Vagina (tissue), 2 donors: ENCODE measurements at places on chromosomes 2 and 18. TPM values are rescaled to one million over a fixed set of nuclear protein-coding genes. Genes with fewer than 3 reads are reported as not detected.

FAP gene
- total RNA-seq: 4.2 TPM

SERPINB12 gene
- 20.1 TPM for total RNA-seq

PLEK gene
- 4.4 TPM for total RNA-seq

SMAD4 gene
- 75.1 TPM for total RNA-seq

HOXD12 gene
- total RNA-seq: 1.7 TPM

GRCh38 chr2:227241005-227241404 is 76.6 kb downstream of the COL4A3 start:
- DNase-seq: no peak

- DNase-seq: no peak
Measured at GRCh38 chr2:100235581-100235980, 86.7 kb downstream of the LONRF2 start.

- no peak for DNase-seq
Measured at GRCh38 chr2:58427572-58428095, 186.5 kb upstream of the FANCL start.

- no peak for DNase-seq
Measured at GRCh38 chr2:240628507-240628807, 3.2 kb downstream of the GPR35 start.

CYTIP gene
- total RNA-seq: 12.5 TPM

- DNase-seq: no peak
Measured at GRCh38 chr2:74174909-74175308, 3.8 kb downstream of the MOB1A start.

ZNF24 gene
- 24.8 TPM for total RNA-seq

DNA sequence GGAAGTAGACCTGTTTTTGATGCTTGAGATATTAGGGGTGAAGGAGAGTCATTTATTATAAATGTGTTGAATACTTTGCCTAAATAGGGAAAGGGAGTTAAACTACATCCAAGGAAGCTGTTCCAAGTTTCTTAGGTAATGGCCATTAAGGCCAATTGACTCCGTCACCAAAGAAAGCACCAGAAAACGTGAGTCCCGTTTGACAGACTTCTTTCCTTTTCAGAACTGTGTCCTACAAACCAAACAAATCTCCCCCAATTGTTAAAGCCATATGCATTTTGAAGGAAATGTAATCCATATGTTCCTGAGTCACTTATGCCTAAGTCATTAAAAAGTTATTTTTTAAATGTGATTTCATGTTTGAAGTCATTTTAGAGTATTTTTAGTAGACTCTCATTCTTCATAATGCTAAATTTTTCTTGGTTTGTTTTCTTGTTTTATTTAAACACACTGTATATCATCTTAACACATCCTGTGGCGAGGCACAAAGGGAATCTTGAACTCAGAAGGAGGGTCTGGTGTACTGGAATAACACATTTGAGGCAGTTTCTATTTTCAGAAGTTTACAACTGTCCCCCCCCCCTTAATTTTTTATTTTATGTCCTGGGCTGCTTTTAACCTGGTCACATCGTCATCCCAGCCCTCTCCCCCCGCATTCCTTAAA is 133.7 kb downstream of the RHBDD1 start:
- DNase-seq: no peak

C2orf80 gene
- not detected for total RNA-seq

EHD3 gene
- 10.3 TPM for total RNA-seq

ONECUT2 gene
- total RNA-seq: not detected

LIMS2 gene
- 44.2 TPM for total RNA-seq

- no peak for DNase-seq
Measured at GRCh38 chr2:143088388-143088787, 40.8 kb upstream of the ARHGAP15 start.

GRCh38 chr18:77054606-77055428 is 77.8 kb downstream of the MBP start:
- no peak for DNase-seq

- DNase-seq: no peak
Measured at GRCh38 chr18:34322365-34323289, 97.9 kb upstream of the NOL4 start.

EVX2 gene
- total RNA-seq: 0.98 TPM

- no peak for DNase-seq
Measured at GRCh38 chr18:8176109-8176508, 433.1 kb upstream of the RAB12 start.

DNA sequence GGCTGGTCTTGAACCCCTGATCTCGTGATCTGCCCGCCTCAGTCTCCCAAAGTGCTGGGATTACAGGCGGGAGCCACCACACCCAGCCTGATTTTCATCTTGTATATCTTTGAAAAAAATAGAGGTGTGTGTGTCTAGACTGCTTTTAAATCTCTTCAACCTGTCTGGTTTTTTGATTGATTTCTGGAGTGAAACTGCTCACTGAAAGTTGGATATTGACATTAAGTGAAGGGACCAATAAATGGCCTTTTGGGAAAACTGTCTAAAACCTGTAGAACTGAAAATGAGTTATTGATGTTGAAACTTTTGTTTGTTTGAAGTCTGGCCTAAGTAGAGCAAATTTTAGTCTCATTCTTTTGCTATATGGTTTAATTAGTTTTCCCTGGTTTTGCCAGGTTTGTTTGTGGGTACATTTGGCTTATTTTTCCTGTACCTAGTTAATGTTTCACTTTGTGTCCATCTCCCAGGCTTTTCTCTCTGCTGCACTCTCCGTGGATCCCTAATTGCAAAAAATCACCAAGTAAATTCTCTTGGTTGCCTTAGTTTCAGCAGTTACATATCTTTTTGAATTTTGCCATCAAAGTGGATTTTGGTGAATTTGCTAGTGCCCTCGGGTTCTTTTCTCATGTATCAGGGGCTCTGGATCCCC is 144.3 kb downstream of the MAP4K4 start:
- no peak for DNase-seq

DNA sequence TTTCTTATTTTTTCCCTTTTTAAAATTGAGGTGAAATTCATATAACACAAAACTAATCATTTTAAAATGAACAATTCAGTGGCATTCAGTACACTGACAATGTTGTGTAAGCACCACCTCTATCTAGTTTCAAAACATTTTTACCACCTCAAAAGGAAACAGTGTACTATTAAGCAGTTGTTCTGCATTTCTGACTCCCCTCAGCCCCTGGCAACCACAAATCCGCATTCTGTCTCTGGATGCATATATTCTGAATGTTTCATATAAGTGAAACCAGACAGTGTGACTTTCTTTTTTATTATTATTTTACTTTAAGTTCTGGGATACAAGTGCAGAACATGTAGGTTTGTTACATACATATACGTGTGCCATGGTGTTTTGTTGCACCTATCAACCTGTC is 19.2 kb upstream of the TANK start:
- no peak for DNase-seq

TUBA4B gene
- total RNA-seq: not detected

- DNase-seq: no peak
Measured at GRCh38 chr2:204074456-204074855, 137.9 kb downstream of the ICOS start.

DNA sequence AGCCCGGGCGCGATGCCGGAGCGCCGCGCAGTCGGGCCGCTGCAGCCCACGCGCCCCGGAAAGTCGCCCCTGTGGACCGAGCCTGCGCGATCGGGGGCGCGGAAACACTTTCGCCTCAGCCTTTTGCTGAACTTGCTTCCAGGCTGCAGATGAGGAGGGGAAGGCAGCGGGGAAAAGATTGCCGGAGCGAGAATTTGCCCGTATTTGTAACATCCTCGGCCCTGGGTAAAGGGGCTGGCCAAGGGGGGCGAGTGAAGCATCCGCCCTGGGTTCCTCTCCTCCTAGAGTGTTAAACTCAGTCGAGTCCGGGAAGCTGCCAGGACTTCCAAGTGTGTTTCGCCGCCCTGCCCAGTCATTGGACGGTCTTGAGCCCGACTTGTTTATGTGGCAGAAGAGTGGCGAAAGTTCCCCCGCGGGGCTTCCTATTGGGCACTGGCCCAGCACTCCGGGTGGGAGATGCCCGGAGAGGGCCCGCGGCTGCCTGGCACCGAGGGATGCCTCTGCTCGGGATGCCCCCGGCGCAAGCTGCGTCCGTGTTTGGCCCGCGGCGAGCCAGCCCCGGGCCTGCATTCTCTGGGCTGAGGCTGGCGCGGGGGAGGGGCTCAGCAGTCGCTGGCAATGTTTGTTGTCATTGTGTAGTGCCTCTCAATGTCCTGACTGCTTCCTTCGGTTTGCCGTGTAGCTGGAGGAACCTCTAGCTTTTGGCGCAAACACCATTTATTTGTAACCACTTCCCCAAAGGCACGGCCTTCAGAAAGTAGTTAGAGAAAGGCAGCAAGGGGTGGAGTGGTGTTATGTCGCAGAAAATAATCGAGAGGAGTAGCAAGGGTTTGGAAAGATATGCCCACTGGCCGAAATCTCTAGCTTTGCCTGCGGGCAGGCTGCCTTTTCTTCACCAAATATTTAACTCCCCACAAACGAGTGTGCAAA is 1.1 kb downstream of the CYBRD1 start:
- DNase-seq: peak; percentile 94

DNA sequence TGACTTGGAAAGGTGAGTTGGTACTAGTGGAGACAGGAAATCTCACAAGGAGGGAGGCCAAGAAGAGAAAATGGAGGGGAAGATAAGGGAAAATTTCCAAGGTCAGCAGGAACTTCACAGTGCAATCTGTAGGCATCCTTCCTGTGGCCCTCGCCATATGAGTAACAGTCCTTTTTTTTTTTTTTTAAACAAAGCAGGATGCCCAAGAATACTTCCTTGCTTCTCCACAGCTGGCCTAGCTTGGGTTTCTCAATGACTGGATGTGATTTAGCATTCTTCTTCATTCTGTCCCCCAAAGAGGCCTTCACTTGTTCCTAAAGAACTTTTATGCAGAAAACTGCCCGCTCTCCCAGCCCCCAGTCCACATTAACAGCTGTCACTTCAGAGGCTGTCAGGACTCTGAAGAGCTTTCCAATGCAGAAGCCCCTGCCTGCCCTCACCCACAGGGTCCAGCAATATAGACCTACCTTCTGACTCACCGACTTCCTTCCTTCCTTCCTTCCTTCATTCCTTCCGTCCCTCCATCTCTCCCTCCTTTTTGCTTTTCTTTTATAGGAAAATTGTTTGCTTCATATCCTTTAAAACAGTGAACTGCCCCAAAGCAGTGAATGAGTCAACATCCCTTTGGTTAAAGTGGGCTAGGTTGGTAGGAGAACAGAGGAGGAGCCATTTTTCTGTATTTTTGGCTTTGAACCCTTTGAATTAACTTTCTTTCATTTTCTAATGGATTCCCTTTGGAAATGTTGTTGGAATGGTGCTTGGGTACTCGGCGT is 172.0 kb downstream of the MGAT5 start:
- no peak for DNase-seq

DNA sequence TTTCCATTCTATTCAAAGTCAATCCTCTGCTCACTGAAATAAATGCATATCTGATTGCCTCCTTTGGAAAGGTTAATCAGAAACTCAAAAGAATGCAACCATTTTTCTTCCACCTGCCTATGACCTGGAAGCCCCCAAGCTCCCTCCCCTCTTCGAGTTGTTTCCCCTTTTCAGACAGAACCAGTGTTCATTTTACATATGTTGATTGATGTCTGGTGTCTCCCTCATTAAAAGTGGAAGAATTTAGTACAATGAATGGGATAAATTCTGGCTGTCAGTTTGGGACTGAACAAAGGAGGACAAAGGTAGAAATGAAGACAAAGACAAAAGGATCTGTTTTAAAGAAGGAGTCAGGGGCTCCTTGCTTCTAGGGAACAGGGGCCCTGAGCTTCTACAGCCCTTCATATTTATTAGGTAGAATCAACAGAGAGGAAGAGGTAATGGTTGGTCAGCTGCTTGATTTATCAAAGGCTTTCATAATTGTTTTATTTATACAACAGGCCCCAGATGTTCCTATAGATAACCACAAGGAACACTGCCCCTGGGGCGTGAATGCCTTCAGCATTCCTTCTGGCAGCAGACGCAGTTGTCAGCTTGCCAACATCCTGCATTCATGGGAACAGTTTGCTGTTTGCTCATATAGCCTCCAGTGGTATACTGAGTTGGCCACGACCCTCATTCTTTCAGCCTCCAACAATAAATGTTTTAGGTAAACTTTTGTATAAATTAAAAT is 949.8 kb upstream of the LRATD1 start:
- no peak for DNase-seq

DNA sequence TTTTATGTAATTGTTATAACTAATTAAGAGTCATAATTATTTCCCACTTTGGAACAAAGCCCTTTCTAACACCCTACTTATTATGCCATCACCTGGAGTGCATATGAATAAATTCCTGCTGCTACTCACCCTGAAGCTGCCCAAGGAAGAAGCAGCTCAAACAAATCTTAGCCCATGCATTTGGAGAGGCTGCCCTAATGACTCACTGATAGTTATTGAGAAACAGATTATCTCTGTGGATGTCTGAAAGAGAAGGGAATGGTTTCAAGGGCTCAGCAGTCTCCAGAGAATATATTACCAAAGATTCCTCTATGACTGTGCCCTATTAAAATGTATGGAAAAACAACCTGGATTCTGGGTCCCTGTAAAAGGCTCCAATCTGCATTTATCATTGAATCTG is 81.0 kb downstream of the GPR39 start:
- no peak for DNase-seq

ADNP2 gene
- 21.4 TPM for total RNA-seq

DNA sequence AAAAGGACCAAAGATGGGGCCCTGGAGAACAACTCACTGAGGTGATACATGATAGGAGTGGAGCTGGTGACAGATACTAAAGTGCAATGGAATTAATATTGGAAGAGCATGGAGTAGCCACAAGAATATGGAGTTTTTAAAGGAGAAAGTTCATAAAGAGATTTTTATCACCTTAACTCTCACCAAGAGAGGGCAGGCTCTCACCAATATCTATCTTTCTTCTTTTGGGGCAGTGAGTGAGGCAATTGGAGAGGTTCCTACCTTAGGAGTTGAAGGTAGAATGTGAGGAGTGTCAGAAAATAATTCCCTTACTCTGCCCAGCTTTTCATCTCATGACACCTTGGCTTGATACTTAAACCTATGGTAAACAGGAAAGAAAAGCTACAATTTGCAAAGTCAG is 233.7 kb upstream of the CWC22 start:
- no peak for DNase-seq

DNA sequence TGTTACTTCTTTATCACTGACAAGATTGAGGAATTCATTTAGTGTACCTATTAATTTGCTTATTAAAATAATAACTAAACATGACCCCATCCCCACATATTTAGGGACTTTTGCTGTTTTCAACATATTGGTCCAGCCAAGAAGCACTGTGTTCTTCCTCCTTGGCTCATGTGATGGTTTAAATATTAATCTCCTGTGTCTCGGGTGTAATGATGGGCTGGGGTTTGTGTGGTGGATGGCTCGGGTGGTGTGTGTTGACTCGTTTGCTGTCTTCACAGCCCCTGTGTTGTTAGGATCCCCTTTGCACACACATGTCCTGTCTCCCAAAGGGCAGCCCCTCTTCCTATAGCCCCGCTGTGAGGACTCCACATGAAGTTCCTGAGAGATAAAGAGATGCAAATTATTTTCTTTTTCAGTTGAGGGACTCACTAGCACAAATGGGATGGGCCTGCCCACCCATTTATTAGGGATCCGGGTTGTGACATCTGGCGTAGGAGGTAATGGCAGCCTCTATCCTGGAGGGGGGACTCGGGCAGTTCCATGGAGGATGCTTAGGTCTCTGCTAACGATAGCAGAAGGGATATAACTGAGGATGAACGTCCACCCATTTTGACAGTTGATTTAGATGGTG is 53.4 kb downstream of the FHOD3 start:
- no peak for DNase-seq
